ENCODE measurements at places on chromosomes 3 and 15. TPM values are rescaled to one million over a fixed set of nuclear protein-coding genes. Genes with fewer than 3 reads are reported as not detected.

DNA sequence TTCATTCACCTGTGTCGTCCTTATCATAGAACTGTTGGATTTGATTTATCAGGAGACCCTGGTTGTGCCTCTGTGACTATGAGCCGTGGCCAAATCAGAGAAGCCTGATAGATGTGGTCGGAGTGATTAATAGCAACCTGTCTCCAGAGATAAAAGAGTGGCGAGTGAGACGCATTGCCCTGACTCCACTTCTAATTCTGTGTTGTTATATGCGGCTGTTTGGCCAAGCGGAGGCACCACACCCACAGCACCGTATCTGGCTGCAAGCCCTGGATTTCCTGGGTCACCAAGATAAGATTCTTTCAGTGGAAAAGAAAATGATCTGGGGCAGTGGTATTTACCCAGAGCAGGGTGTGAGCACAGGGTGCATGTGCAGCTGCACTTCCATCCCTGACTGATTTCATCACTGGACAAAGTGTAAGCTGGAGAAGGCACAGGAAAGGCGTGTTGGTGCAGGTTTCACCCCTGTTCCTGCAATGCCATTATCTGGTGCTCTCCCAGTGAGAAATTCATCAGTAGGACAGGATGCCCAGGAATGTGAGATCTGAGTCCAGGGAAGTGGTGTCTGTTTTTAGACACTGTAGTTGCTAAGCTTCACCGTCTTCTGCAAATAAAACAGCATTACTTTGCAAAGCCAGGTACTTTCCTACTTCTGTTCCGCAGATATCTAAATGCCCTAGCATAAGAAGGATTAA, 84.6 kb downstream of the CD47 start:
- H3K36me3 ChIP-seq, result no peaks in the 10 kb centered on the region
- DNase-seq, result no peak
- no peaks in the 10 kb centered on the region for H3K4me1 ChIP-seq

- H3K27me3 ChIP-seq, result no peaks in the 10 kb centered on the region
- no peak overlapping the region for H3K4me3 ChIP-seq
- no peak for DNase-seq
- H3K27ac ChIP-seq, result no peak overlapping the region
- no peaks in the 10 kb centered on the region for H3K36me3 ChIP-seq
- no peaks in the 10 kb centered on the region for H3K4me1 ChIP-seq
These were observed 41.6 kb downstream of the FBN1 start for GRCh38 chr15:48603922-48604321.

- DNase-seq, result no peak
- H3K36me3 ChIP-seq, result peaks cover 11% of the 10 kb centered on the region
- H3K27me3 ChIP-seq, result no peaks in the 10 kb centered on the region
- peaks cover 3% of the 10 kb centered on the region for H3K4me1 ChIP-seq
- H3K27ac ChIP-seq, result peak overlapping the region; percentile 35
These were observed 2.4 kb upstream of the TMEM89 start for GRCh38 chr3:48623851-48624547.

DNA sequence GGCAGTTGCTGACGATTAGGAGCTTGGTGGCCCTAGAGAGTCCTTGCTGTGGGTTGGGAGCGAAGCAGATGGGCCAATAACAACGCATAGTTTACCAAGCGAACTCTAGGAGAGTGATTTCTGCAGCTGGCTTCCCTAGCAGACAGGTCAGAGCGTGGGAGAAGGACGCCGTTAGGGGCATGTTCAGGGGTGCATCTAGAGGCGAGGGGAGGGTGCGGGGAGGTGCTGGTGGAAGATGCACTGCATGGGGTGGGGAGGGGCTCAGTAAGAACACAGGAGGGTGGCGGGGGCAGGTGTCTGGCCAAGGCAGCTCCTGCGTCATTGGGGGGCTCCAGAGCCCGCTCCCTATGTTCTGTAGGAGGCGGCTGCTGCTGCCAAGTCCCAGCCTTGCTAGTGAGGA, 8.9 kb downstream of the APBA2 start:
- no peak overlapping the region for H3K4me3 ChIP-seq
- H3K27me3 ChIP-seq, result no peaks in the 10 kb centered on the region

- H3K36me3 ChIP-seq, result no peaks in the 10 kb centered on the region
- no peak overlapping the region for H3K27ac ChIP-seq
- no peaks in the 10 kb centered on the region for H3K27me3 ChIP-seq
- no peaks in the 10 kb centered on the region for H3K4me1 ChIP-seq
These were observed 85.5 kb upstream of the FGF12 start for GRCh38 chr3:192812743-192813383.

DNA sequence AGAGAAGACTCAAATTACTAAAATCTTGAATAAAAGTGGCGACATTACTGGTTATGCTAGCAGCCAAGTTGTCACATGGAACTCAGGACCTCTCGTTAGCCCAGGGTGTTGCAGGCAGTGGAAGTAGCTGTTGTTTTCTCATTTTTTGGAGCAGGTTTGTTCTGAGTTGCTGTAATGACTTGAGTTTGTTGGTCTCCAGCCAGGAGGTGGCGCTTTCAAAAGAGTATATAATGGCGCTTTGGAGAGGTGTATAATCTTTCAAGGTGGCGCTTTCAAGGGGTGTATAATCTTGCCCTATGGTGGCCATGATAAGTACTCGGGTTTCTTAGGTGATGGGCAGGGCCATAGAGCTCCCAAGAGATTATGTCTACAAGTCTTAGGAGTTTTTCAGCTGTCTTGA, 632.7 kb downstream of the NTRK3 start:
- no peaks in the 10 kb centered on the region for H3K4me1 ChIP-seq
- DNase-seq, result no peak
- no peaks in the 10 kb centered on the region for H3K36me3 ChIP-seq

DNA sequence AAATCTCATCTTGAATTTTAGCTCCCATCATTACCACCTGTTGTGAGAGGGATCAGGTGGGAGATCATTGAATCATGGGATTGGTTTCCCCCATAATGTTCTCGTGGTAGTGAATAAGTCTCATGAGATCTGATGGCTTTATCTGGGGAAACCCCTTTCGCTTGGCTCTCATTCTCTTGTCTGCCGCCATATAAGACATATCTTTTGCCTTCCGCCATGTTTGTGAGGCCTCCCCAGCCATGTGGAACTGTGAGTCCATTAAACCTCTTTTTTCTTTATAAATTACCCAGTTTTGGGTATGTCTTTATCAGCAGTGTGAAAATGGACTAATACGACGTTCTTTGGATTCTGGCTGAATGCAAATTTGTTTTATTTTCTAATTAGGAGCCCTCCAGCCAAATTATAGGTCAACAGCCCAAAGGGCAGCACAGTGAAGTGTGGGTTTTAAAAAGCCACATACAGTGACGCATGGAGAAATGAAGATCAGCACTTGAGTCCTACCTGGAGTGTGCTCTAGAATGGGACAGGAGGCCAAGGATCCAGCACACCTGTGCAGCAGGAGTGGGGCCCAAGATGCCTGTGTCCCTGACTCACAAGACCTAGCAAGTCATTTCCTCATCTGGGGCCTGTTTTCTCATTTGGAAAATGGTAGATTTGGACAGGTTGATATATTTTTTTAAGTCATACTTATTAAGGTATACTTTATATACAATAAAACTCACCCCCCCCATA, 89.6 kb downstream of the MB21D2 start:
- no peak overlapping the region for H3K4me3 ChIP-seq
- DNase-seq, result no peak
- H3K36me3 ChIP-seq, result no peaks in the 10 kb centered on the region
- no peak overlapping the region for H3K27ac ChIP-seq
- no peaks in the 10 kb centered on the region for H3K4me1 ChIP-seq
- H3K27me3 ChIP-seq, result no peaks in the 10 kb centered on the region

DNA sequence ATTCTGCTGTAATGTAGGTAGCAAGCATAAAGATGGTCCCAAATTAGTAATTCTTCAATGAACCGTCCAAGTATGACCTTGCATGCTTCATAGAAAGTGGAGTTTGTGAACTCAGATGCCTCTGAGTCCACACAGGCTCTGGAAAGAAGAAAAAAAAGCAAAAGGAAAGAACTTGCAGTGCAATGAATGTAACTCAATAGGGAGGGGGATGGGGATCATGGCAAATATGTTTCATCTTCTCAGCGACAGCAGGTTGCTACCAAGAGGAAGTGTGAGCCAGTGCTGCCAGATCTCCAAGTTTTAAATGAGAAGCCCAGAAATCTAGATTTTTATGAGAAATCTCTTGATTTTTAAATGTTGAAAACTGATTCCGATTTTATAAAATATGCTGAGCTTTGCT, 50.3 kb downstream of the IL20RB start:
- no peak for DNase-seq
- H3K36me3 ChIP-seq, result no peaks in the 10 kb centered on the region
- H3K4me1 ChIP-seq, result no peaks in the 10 kb centered on the region
- no peak overlapping the region for H3K27ac ChIP-seq
- H3K27me3 ChIP-seq, result no peaks in the 10 kb centered on the region

DNA sequence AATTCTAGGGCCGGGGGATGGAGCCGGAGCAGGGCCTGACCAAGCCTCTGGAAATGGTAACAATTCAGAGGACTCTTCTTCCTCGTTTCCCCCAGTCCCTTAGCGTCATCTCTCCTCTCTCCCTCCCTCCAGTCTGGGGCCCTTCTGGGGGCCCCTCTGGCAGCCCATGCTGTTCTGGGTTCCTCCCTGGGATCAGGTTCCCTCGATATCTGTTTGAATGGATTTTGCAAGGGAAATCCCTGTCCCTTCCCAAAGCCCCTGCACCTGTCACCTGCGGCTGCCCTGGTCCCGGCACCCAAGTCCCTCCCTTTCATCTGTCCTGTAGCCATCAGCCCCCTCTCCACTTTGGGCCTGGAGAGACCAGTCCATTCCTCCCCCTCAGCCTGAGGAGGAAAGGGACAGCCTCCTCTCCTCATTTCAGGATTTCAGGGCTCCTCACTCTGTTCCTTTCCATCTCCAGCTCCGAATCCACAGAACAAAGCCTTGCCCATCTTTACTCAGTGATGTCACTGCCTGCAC, 1.7 kb upstream of the PLCB2 start:
- H3K27ac ChIP-seq, result no peak overlapping the region
- H3K4me1 ChIP-seq, result no peaks in the 10 kb centered on the region
- DNase-seq, result no peak
- no peaks in the 10 kb centered on the region for H3K27me3 ChIP-seq

DNA sequence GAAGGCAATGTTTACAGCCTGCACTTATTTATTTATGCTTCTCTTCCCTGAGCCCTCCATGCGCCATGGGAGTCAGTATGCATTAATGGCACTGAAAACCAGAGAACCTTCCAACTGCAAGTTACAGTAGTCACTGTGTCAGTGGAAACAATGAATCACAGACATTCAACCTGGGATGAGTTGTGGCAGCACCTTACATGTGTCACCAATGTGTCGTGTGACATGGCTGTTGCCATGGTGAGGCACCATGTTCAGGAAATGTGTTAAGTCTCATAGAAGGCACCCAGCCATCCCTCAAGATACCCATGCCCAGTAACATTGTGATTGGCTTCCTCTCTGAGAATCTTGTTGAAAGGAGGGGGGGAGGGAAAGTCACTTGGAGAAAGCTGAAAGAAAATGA, 105.0 kb downstream of the FOXP1 start:
- H3K27me3 ChIP-seq, result no peaks in the 10 kb centered on the region
- H3K4me3 ChIP-seq, result no peak overlapping the region
- no peak for DNase-seq
- no peak overlapping the region for H3K27ac ChIP-seq

GRCh38 chr3:55711646-55712045, 224.5 kb upstream of the WNT5A start:
- H3K36me3 ChIP-seq, result no peaks in the 10 kb centered on the region
- H3K27ac ChIP-seq, result no peak overlapping the region
- H3K4me1 ChIP-seq, result no peaks in the 10 kb centered on the region
- no peak overlapping the region for H3K4me3 ChIP-seq
- no peak for DNase-seq

GRCh38 chr3:190227064-190227463, 95.2 kb downstream of the CLDN1 start:
- H3K27ac ChIP-seq, result no peak overlapping the region
- no peaks in the 10 kb centered on the region for H3K4me1 ChIP-seq
- no peak overlapping the region for H3K4me3 ChIP-seq
- no peaks in the 10 kb centered on the region for H3K27me3 ChIP-seq
- no peak for DNase-seq

DNA sequence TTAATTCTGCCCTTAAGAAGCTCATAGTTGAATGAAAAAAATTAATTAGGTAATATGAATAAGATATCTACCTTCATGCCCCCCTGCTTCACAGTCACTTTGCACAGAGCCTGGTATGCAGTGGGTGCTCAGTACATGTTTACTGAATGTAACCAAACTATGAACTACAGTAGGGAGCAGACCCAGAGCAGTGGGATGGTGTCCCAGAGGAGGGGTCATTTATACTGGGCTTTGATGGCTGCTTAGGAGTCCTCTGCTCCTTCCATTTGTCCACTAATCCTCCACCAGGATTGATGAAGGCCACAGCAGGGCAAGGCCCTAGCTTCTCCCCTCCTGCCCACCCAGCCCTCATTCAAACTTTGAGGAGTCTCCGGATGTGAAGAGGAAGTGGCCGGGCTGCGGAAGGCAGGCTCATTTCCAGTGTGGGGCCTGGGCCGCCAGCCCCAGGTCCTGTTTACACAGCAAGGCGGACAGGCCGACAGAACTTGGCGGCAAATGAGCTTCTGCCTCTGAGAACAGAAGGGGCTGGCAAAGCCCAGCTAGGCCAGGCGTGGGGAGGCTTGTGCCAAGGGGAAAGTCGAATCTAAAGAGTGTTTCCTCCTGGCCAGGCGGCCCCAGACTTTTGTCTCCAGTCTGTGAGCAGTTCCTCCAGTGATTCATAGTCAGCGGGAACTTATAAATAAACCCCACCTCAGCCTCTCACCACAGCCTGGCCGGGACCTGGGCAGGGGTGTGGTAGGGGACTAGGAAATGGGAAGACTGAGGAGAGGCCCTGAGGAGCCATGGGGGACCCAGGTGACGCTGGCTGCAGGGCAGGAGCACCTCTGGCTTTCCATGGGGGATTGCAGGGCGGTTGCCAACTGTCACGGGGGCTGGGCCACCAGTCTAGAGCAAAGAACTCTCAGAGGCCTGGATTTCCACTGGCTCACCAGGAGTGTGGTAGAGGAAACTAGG, 51.6 kb upstream of the LCTL start:
- no peak for DNase-seq
- no peaks in the 10 kb centered on the region for H3K27me3 ChIP-seq
- H3K36me3 ChIP-seq, result no peaks in the 10 kb centered on the region
- peaks cover 19% of the 10 kb centered on the region for H3K4me1 ChIP-seq

DNA sequence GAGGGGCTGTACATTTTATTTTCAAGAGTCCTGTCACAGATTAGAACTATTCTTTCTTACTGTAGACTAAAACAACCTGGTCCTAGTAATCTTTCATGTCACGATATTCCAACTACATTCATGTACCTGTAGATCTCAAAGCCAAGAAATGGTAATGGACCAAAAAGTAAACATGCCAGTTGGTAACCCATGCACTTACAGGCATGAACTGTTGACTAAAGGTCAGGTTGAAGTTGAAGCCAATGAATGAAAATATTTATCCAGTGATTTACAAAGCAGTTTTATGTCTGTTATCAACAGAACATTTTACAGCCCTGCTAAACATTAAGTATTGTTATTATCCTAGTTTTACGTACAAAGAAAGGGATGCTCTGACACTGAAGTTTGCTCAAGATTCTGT, 25.3 kb downstream of the LRRC57 start:
- no peaks in the 10 kb centered on the region for H3K27me3 ChIP-seq
- DNase-seq, result no peak
- no peaks in the 10 kb centered on the region for H3K4me1 ChIP-seq
- H3K36me3 ChIP-seq, result peaks cover 9% of the 10 kb centered on the region
- H3K27ac ChIP-seq, result no peak overlapping the region

MYL3 gene
- total RNA-seq, result not detected

EXD1 gene
- total RNA-seq, result 0.54 TPM

MED12L gene
- 24.0 TPM for total RNA-seq

C3orf49 gene
- total RNA-seq, result not detected

SAMD7 gene
- total RNA-seq, result not detected

PROS1 gene
- 2.5 TPM for total RNA-seq

APEH gene
- total RNA-seq, result 222 TPM

ZIC1 gene
- total RNA-seq, result 2.2 TPM

PEX5L gene
- total RNA-seq, result 4.9 TPM

GPR149 gene
- total RNA-seq, result not detected
